ENCODE measurements at places on chromosomes 1 and 21.

- DNase-seq, result no peak
Observed at GRCh38 chr1:219581766-219582165, 31.1 kb downstream of the ZC3H11B start.

GRCh38 chr1:199780948-199781670 lies 246.4 kb upstream of the NR5A2 start:
- DNase-seq, result no peak

DNA sequence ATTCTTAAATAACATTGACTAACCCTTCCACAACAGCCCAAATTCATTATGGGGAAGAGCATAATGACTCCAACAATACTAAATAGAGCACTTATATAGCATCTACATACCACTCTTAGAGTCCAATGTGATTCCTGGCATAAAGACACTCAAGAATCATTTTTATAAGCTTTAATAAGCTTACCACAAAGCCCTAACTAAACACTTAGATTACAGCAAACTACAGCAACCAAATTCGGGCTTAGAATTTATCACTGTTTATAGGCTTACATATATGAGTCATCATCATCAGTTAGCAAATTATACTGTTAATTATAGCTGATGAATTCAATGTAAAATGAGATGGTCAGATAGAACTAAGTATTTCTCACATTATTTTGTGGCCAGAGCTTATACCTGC lies 7.3 kb downstream of the SCYL3 start:
- DNase-seq, result no peak

DNA sequence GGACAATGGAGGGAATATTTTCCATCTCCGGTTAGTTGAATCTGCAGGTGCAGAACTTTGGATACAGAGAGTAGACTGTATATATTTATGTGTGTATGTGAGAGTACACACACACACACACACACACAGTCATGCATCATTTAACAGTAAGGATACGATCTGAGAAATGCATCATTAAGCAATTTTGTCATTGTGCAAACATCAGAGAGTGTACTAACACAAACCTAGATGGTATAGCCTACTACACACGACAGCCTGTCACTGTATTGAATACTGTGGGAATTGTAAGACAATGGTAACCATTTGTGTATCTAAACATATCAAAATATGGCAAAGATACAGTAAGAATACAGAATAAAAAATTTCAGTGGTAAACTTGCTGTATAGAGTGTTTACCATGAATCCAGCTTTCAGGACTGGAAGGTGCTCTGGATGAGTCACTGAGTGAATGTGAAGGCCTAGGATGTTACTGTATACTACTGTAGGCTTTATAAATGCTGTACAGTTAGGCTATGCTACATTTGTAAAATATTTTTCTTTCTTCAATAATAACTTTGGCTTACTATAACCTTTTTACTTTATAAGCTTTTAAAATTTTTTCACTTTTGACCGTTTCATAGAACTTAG lies 138.5 kb downstream of the ZZZ3 start:
- DNase-seq, result no peak
